ENCODE measurements at places on chromosomes 2 and 18.

DNA sequence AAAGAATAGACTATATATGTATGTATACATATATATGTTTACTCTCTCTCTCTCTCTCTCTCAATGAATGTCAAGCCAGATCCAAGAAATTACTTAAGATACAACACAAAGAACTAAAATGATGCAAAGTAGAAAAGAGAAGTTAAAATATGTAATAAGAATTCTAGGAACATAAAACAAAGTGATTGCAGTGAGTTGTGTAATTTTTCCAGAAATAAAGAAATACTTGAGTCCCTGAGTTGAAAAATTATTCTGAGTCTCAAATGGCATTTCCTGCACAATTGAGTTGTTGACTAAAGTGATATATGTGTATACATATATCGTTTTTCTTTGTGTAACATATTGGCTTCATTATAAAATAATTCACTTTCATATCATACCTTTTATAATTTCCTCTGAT is 262.4 kb downstream of the INSIG2 start:
- no peak for DNase-seq

GRCh38 chr2:23093513-23093912 is 291.5 kb upstream of the KLHL29 start:
- no peak for DNase-seq

GRCh38 chr2:71759060-71759459 is 305.7 kb downstream of the DYSF start:
- DNase-seq: no peak

DNA sequence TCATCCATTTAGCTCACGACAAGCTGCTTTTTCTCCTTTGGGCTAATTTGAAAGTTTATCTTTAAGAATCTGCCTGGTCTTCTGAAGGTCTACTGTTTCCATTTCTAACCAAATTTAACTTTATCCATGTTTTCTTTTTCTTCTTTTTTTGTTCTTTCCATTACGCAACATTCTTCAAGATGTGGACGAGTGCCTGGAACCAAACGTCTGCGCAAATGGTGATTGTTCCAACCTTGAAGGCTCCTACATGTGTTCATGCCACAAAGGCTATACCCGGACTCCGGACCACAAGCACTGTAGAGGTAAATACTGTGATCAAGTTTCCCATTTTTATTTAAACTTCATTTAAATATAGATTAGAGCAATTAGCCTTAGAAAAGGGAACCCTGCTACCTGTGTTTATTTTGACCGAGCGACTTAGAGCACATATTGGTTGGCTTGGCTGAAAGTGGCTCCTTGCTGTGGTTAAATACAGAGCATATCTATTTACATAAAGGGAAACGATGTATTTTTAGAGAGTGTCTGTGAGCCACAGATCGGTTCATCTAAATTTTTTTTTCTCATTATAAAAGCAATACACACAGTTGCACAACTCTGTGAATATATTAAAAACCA is 183.4 kb upstream of the RASGRP3 start:
- no peak for DNase-seq

GRCh38 chr18:32389191-32389590 is 81.5 kb downstream of the GAREM1 start:
- no peak for DNase-seq

DNA sequence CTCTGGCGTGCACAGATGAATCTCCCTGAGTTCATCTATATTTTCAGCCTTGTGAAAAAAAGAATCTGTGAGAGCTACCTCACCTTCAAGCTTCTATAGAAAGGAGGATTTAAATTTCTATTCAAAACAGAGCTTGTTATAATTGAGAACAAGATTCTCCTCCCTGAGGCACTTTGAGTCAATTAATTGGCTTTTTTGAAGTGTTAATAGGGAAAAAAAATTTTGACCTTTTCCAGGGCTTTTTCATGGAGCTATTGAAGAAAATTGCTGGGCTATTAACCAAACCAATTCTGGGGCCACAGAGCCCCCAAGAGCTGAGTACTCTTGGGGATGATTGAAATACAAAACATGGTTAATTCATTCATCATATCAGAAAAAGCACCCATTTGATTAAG is 225.1 kb downstream of the CMPK2 start:
- no peak for DNase-seq

GRCh38 chr2:98822301-98823164 is 91.6 kb upstream of the MGAT4A start:
- peak; percentile 65 for DNase-seq

DNA sequence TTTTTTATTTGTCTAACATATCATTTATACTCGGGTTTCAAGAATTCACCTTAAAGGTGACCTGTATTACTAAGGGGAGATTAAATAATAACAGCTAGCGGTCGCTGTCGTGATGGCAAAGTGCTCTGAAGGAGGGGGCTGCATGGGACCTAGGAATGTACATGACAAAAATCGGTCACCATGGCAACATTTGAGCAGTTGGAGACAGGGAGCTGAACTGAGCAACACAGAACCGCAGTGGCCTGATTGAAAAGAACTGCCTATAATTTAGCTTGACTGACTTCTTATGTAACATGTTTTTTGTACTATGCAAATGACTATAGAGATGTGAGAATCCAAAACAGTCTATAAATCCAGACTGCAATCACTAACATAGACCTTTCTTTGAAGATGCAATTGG is 34.3 kb upstream of the EPHA4 start:
- no peak for DNase-seq

DNA sequence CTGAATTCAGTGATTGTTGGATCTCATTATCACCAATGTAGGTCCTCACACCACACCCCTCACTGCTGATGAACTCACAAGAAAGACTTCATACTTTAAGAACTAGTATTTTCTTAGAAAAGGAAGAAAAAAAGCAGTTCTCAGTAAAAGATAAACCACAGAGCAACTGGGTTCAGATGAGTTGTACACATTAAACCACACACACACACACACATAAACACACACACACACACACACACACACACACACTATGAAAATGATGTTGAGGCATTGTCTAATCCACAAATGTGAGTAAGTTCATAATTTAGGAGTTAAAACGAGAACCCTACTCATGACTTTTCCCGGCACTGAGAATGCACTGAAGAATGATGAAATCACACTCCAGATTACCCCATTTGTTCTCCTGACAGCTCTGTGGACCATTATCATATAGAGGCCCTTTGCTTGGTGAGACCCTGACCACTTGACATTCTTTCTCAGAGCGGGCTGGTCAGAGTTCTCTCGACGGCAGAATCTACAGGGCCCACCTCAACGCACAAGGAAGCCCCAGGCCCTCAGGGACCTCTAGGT is 106.2 kb downstream of the BCL2 start:
- peak; percentile 33 for DNase-seq

Data from activated naive CD4-positive, alpha-beta T cell treated with Interleukin-2 at 50 U/mL for 16 hours (primary cell).